ENCODE measurements at places on chromosomes 2 and 18.

- no peak for DNase-seq
Measured at GRCh38 chr2:149931486-149931885, 343.9 kb upstream of the MMADHC start.

DNA sequence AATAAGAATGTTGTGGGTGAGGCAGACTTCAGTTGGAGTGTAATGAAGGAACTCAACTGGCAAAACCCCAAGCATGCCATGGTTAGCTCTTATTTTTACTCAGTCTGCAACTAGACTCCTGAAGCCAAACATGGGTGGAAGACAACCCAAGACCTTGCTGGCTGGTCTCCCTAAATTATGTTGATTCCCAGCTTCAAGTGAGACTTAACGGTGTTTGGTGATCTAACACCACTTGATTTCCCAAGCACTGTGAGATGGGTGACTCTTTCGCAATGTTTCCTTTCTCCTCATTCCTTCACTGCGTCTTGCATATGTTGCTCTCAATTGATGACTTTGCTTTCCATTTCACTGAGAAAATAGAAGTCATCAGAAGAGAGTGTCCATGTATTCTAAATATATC, 693.1 kb downstream of the DCC start:
- no peak for DNase-seq

GRCh38 chr2:106282462-106283170, 88.5 kb upstream of the UXS1 start:
- no peak for DNase-seq

DNA sequence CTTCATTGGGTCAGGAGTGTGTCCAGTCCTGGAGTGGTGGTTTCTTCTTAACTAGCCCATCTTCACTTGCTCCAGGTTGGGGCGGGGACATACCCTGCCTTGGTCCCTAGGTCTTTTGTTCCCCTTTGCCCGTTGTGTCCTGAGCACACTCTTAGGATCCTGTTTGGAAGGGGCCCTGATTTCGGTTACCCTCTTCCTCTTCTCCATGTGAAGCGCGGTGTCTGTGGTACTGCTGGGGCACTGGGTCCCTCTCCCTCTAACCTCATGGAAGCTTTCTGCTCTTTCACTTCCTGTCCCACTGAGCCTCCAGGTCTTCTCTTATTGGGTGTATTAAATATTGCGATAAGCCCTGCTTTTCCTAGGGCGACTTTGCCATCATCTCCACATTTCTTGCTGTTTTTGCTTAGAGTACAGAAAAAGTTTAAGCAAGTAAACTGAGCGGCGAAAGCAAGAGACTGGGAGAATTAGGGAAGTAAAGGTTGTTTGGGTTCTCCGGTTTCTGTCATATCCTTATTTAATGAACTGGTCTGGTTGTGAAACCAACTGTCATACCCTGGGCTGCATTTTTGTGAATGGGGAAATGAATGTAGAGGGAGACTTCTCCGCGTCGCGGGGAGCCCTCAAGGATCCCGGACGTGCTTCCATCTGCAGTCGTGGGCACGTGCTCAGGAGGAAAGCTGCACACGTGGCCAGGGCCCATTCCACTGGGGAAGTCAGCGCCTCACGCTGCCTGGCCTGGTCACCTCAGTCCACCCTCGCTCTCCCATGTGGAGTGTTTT, 73.8 kb upstream of the B3GNT7 start:
- no peak for DNase-seq

- no peak for DNase-seq
Measured at GRCh38 chr2:7730449-7730848, 813.2 kb downstream of the RNF144A start.

GRCh38 chr2:229196448-229196847, 74.6 kb downstream of the PID1 start:
- no peak for DNase-seq

- peak; percentile 21 for DNase-seq
Measured at GRCh38 chr2:234363011-234363487, 133.8 kb downstream of the ARL4C start.

DNA sequence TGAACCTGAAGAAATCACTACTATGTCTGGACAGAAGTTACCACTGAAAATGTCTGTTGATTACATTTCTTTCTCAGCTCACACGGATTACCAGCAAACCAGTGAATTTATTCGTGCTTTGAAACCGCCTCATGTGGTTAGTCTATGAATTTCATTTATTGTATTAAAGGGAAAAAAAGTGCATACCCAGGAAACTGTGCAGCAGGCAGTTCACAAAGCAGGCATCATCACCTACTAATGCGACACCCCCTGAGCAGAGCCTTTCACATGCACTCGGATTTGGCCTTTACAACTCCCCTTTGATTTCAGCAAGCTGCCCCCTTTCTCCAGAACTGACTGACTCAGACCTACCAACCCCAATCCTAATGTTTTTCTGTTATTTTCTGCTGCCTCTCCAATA, 20.1 kb downstream of the CPSF3 start:
- DNase-seq, result no peak

DNA sequence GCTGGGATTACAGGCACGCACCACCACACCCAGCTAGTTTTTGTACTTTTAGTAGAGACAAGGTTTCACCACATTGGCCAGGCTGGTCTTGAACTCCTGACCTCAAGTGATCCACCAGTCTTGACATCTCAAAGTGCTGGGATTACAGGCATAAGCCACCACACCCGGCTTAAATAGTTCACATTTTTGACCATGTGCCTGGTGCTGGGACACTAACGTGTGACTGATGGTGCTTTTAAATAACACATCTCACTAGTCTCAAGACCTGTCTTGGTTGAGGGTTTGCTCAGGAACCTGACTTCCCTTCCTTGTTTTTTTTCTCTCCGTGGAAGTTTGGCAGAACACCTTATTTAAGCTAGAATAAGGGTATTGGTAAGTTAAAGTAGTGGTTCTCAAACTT, 8.5 kb downstream of the FMNL2 start:
- DNase-seq, result no peak

DNA sequence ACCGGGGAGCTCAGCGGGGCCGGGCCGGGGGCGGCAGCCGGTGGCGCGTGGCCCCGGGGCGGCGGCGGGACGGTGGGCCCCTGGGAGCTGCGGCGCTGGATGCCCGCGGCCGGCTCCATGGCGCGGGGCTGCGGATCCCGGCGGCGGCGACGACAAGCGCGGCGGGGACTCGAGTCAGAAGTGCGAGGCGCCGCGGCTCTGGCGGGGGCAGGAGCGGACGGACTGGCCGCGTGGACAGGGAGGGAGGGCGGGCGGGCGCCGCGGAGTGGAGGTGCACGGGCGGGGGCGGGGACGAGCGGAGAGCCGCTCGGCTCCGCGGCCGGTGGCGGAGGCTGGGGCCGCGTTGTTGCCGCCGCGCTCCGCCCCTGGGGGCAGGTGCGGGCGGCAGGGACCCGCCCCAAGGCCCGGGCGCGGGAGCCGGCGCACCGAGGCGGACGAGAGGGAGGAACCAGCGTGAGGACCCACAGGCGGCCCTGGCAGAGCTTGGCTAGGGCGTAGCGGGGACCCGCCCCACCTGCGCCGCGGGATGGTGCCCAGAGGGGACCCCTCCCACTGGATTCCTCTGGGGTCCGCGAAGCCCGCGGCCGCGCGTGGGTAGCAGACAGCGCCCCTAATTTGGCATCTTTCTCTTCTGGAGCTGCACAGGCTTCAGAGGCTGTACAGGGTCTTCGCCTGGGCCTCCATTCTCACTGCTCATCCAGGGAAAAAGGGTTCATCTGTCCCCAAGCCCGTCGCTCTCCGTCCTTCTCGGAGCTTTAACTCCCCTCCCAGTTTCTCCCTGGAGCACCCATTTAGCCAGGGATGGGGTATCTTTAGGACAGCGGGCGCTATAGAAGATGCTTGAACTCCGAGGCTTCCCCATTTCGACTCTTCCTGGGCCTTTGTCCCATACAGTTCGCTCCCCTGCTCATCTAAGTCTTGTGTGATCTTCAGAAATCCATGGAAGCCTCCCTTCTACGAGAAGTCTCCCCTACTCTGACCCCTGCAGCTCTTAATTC, at the start of gene TMEM163:
TMEM163 (minus strand) TSS at position 184 of the 998 bp plus-strand sequence.
- DNase-seq, result no peak

- DNase-seq, result no peak
Measured at GRCh38 chr2:189016311-189016861, 42.2 kb downstream of the COL3A1 start.

DNA sequence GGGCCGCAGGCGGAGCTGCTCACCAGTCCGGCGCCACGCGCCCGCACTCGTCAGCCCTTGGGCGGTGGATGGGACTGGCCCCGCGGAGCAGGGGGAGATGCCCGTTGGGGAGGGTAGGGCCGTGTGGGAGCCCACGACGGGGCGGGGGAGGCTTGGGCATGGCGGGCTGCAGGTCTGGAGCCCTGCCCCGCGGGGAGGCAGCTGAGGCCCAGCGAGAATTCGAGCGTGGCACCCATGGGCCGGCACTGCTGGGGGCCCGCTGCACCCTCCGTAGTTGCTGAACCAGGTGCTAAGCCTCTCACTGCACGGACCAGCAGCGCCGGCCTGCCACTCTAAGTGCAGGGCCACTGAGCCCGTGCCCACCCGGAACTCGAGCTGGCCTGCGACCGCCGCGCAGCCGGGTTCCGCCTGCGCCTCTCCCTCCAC, 182.4 kb upstream of the ERBB4 start:
- no peak for DNase-seq

DNA sequence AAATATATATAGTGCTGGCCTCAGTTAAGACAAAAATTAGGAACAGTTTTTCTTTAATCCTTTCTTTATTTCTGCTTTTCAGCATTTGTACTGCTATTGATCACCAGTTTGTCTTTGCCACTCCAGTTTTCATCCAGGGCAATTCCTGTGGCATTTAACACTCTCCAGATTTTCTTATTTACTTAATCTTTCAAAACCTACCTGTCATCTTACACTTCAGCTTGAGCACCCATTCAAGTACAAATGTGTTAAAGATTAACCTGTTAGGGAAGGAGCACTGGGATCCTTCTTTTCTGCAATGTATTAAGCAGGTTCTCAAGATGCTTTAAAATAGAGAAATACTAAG, 101.8 kb upstream of the SCN1A start:
- no peak for DNase-seq

GRCh38 chr2:176710657-176711186, 441.5 kb downstream of the MTX2 start:
- DNase-seq, result no peak

DNA sequence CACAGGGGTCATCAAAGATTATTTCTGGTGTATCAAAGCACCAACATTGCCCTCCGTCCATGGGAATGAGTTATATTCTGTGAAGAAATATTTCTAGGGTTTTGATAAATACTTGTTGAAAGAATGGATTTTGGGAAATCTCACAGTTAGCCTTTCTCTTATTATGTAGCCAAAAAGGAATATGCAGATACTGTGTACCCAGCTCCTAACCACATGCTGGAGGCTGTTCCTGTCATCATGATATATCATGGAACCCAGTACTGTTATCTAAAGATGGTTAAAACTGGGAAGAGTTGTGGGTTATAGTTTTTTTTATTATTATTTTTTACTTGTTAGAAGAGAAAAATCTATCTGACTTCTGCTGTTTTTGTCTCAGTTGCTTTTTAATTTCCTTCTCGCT, 82.8 kb downstream of the POLE4 start:
- no peak for DNase-seq

- DNase-seq, result peak; percentile 56
Measured at GRCh38 chr18:48022531-48023329, 92.3 kb upstream of the SMAD2 start.

- DNase-seq, result no peak
Measured at GRCh38 chr18:62151068-62151771, 35.6 kb downstream of the PIGN start.

GRCh38 chr2:229870903-229871656, 50.7 kb downstream of the TRIP12 start:
- no peak for DNase-seq

DNA sequence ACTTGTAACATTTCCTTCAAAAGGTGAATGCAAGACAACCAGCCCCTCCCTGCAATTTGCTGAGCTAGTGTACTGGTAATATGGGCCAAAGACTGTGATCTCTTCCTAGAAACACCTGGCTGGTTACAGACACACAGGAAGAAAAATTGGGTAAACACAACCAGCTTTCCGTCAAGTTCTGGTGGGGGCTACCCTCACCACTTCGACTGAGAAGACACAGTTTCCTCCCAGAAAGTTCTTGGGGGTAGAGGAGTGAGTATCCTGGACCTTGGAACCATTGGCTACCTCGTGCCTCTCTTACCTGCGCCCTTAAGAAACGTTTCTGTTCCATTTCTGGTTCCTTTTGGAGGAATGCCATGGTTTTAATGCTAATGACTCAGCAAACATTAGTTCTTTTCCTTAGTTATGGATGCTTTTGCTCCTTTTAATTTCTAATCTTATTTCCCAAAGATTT, 120.9 kb upstream of the DLX2 start:
- no peak for DNase-seq

Data from HCEC 1CT (cell line).